ENCODE measurements at places on chromosomes 1 and 21.

GRCh38 chr1:225849925-225850324 lies 32.3 kb downstream of the TMEM63A start:
- DNase-seq, result no peak

DNA sequence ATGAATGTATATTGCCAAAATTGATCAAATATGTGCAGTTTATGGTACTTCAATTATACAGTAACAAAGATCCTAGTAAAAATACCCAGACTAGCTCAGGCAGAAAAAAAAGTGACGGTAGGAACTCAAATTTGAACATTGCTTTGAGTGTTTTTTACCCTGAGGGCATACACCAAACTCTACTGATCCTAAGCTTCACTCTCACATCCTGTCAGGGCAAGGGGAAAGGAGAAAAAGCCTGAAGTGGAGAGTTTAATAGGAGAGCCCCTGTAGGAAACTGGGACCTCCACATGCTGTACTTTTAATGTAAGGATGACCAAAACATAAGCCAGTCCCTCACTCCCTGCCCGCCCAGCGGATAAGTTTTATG lies 59.8 kb upstream of the GNG12 start:
- DNase-seq, result no peak

- DNase-seq, result no peak
These were observed 2.9 kb upstream of the CENPL start for GRCh38 chr1:173827611-173828010.

DNA sequence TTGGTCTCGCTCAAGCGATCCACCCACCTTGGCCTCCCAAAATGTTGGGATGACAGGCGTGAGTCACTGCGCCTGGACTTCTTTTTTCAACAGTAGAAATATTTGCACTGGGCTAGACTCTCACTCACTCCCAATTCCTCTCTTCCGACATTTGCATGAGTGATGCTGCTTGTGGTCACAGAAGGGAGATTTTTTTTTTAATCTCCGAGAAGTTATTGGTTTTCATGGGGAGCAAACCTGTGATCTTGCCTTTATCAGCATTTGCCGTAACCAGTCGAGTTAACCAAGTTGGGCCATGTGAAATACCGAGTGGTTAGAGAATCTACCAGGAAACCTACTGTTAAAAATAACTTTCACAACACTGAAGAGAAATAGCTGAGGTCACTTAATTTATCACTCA lies 21.1 kb downstream of the ERG start:
- no peak for DNase-seq

GRCh38 chr1:196450143-196451095 lies 157.8 kb downstream of the KCNT2 start:
- DNase-seq, result no peak

- DNase-seq, result no peak
These were observed 3.8 kb downstream of the DR1 start for GRCh38 chr1:93349231-93350135.
